ENCODE measurements at places on chromosomes 6 and 20.

DNA sequence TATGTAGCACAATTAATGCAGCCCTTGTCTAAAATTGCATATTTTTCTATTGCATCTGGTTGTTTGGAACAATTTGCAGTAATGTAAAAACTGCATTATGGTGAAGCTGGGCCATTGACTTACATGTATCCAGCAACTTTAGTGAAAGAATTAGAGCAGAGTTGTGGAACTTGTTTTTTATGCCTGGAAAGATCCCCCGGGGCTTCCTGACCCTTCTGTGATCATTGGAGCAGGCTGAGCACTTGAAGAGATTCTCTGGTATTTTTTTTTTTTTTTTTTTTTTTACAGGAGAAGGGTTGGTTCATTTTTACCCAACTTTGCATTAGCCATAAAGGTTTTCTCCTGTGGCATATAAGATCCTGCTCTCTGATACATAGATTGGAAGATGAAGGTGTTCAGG lies 45.0 kb downstream of the LIN28B start:
- no peak for DNase-seq

DNA sequence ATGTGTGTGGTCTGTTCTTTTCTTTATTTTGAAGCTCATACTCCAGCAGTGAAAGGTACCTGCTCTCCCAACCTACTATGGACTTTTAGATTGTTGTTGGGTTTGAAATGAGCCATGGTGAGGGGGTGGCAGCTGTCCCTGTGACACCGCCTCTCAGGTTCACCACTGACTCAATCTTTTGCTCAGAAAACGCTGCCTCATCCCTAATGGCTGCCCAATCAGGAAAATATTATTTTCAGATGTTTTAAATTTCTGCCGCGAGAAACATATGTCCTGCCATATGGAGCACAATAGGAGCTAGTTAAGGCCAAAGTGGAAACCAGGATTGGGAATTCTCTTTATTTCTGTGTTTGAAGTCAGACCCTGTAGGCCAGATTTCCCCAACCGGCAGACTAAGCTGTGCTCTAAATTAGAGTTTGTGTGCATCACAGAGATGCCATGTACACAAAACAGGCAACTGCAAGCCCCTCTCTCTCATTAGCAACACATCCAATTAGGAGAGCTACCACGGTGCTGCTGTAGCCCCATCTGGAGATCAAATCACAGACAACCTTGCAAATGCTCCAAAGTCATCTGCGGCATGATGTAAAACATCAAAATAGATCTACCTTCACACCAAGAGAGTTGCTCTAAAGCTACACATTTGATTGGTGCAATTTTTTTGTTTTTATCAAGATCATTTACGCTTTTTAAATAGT lies 144.1 kb upstream of the BACH2 start:
- DNase-seq, result no peak

DNA sequence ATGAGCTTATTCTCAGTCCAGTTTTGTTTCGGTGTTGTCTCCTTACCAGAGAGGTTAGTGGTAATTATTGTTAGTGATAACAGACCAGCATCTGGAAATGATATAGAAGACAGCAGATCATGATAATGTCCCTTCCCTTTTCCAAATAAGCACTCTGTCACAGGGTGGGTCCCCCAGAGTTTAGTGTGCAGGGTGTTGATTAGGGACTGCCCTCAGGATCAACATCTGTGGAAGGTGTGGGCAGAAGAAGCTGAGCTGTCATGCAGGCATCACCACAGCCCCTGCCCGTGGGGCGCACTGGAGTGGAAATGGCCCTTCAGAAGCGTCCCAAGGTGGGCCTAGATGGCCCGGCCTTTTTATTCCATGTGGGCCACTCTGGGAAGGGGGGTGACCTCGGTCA lies 67.6 kb upstream of the DTNBP1 start:
- DNase-seq, result no peak

GRCh38 chr6:121999456-122000065 lies 399.9 kb upstream of the HSF2 start:
- no peak for DNase-seq

- no peak for DNase-seq
Observed at GRCh38 chr20:36318166-36318565, 12.0 kb downstream of the DLGAP4 start.

DNA sequence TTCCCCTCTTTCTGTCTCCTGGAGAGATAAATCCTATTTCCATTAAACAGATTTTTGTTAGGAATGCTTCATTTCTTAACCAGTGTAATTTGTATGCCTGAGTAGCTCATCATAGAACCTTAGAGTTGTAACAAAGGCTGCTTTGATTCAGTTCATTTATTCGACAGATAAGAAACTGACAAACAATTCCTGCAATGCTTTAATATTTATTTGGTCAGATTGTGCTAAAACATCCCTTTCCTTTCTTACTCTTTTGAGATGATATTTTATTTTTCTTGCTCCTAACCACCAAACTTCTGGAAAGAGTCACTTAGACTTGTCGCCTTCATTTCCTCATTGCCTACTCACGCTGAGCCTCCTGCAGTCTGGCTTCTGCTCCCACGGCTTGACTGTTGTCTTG lies 89.0 kb upstream of the SUPT3H start:
- DNase-seq, result no peak

DNA sequence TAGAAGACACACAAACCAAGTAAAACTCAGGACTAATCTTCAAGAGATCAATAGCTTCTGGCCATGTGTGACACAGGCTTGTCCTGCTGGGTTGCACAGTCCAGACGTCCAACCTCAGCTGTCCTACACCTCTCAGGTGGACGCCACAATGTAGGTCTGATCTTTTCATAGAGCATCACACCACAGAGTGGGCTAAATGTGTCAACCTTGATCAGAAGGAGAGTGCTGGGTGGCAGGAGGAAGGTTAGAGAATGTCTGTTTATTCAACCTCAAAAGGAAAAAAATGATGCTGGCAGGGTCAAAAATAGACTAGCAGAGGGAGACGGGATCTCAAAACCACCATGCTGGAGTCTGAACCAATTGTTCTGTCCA lies 41.7 kb downstream of the GFOD1 start:
- no peak for DNase-seq

- DNase-seq, result no peak
Observed at GRCh38 chr6:19303383-19303782, 533.8 kb upstream of the ID4 start.

Measured in activated CD8-positive, alpha-beta memory T cell treated with anti-CD3 and anti-CD28 coated beads for 48 hours (primary cell).